ENCODE measurements at places on chromosomes 2 and 18. TPM values are rescaled to one million over a fixed set of nuclear protein-coding genes. Genes with fewer than 3 reads are reported as not detected.

DNA sequence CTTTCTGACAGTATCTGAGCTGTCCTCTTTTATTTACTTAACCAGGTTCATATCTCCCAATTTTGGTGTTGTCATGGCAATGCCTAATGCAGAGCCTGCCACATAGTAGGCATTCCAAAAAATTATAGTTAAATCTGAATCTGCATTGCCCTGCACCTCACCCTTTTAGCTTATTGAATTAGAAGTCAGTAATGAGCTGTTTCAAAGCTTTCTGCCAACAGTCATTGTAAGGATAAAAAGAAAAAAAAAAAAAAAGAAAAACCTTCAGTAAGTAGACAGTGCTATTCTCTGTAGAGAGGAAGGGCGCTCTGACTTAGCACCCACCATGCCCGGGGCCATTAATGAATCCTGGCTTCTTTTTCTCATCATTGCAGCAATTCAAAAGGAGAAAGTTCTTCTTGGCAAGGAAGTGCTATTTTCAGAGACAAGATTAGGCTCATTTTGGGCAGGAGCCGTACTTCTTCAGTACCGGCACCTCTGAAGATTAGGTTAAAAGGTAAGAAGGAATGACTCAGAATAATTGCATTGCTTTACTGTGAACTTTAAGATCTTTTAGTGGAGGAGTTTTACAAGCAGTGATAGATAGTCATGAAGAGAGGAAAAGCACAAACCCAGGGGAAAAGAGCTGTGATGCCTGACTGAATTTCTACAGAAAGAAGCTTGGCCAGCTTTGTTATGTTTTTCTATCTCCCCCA, 2041.2 kb upstream of the PIK3C3 start:
- no peaks in the 10 kb centered on the region for H3K4me1 ChIP-seq
- H3K27me3 ChIP-seq = peaks cover 12% of the 10 kb centered on the region
- no peak overlapping the region for H3K4me3 ChIP-seq
- no peak for DNase-seq

DNA sequence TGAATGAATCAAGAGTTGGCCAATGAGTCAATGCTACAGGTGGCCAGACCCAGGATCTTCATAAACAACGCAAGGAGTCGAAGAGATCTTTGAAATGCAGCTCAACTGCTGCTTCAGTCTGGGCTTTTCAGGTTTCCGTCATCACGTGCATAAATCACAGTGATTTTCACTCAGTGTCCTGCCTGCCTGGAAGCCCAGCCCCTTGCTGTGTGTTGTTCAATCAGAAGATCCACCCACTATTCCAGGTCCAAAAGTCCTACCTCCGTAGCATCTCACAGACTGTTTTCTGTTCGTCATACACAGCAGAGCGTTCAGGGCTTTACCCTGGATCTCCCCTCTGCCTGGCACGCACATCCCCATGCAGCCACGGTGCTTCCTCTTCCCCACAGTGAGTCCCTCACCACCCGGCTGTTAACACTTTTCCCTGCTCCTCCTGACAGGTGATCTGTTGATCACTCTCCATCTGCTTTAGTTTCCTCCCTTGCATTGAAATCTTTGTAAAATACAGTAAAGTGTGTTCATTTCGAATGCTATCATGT, 216.3 kb downstream of the MYT1L start:
- H3K27ac ChIP-seq = no peak overlapping the region
- no peak overlapping the region for H3K4me3 ChIP-seq
- H3K27me3 ChIP-seq = no peaks in the 10 kb centered on the region
- H3K4me1 ChIP-seq = no peaks in the 10 kb centered on the region

DNA sequence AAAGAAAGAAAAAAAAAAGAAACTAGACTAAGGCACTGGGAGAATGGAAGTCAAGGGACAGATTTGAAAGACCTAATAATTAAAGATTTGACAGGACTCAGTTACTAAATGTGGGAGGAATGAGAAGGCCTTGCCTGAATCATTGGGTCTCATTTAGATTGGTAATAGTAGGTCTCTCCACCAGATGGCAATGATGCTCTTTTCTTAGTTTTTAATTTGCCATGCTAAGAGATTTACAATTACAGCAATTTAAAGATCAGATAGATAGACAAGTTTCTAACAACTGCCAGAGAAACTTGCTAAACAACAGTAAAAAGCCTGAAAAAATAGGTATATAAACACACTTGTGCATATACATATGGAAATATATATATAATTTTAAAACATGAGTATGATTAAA, 153.0 kb downstream of the TMEM247 start:
- no peak overlapping the region for H3K4me3 ChIP-seq
- peak overlapping the region; percentile 13 for H3K27ac ChIP-seq
- peak; percentile 78 for DNase-seq
- no peaks in the 10 kb centered on the region for H3K36me3 ChIP-seq
- no peaks in the 10 kb centered on the region for H3K27me3 ChIP-seq

- H3K27ac ChIP-seq = no peak overlapping the region
- H3K36me3 ChIP-seq = no peaks in the 10 kb centered on the region
- H3K27me3 ChIP-seq = peaks cover 37% of the 10 kb centered on the region
- H3K4me1 ChIP-seq = no peaks in the 10 kb centered on the region
- H3K4me3 ChIP-seq = no peak overlapping the region
These were observed 14.2 kb downstream of the PLEK start for GRCh38 chr2:68379184-68379708.

DNA sequence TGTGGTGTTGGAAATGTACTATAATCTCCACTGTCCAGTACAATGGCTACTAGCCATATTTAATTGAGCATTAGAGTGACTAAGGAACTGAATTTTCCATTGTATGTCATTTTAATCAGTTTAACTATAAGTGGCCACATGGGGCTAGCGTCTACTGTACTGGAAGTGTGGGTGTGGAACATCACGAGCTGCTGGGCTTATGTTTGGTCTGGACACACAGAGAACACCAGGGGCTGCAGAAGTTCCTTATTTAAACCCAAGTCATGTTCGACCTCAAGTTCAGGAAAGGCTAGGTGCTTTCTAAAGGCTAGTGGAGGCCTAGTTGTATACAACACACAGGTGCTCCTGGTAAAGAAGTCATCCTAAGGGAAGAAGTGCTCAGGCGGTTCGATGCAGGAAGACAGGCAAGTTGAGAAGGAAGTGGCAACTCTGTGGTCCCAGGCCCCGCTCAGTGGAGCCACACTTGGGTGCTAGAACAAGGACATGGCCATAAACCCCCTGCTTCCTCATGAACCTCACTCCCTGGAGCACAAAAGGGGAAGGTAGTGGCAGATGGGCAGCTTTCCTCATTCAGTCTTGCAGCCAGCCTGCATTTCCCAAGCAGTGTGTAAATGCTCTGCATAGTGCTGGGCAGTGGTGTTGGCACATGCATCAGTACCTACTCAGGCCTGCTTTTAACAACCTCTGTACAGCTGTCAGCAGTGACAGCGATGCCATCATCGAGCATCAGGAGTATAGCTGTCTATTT, 13.3 kb downstream of the LGALSL start:
- no peak overlapping the region for H3K4me3 ChIP-seq
- H3K27ac ChIP-seq = no peak overlapping the region
- H3K4me1 ChIP-seq = peaks cover 12% of the 10 kb centered on the region

The COBLL1 gene
- 2.2 TPM for polyA plus RNA-seq

GRCh38 chr2:98387478-98387877, 41.2 kb downstream of the CNGA3 start:
- H3K4me3 ChIP-seq = no peak overlapping the region
- H3K27ac ChIP-seq = no peak overlapping the region
- DNase-seq = no peak
- H3K4me1 ChIP-seq = no peaks in the 10 kb centered on the region
- H3K27me3 ChIP-seq = no peaks in the 10 kb centered on the region

DNA sequence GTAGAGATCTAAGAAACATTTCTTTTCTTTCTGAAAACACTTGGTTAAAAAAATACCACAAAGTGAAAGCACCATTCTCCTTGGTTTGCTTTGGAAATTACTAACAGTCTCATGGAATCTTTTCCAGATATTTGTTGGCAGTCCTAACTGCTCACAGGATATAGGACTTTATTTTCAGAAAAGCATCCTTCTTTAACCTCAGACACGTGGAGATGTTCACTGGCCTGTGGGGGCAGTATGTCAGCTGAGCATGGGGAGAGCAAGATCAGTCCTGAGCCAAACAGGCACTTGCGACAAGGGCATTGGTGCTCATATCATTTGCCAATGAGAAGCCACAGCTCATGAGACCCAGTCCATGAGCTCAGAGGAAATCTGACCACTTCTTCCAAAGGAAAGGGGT, 371.9 kb downstream of the NBAS start:
- DNase-seq = peak; percentile 25
- peaks cover 15% of the 10 kb centered on the region for H3K36me3 ChIP-seq
- H3K4me3 ChIP-seq = no peak overlapping the region
- no peak overlapping the region for H3K27ac ChIP-seq
- no peaks in the 10 kb centered on the region for H3K4me1 ChIP-seq
- no peaks in the 10 kb centered on the region for H3K27me3 ChIP-seq

The IL36A gene
- not detected for polyA plus RNA-seq

GRCh38 chr18:25239581-25240419, 112.2 kb downstream of the ZNF521 start:
- H3K27me3 ChIP-seq = no peaks in the 10 kb centered on the region
- peaks cover 20% of the 10 kb centered on the region for H3K4me1 ChIP-seq
- H3K4me3 ChIP-seq = no peak overlapping the region
- no peak overlapping the region for H3K27ac ChIP-seq
- DNase-seq = no peak
- no peaks in the 10 kb centered on the region for H3K36me3 ChIP-seq

GRCh38 chr18:32029558-32029957, 10.9 kb downstream of the RNF125 start:
- H3K27ac ChIP-seq = no peak overlapping the region
- no peak for DNase-seq
- no peaks in the 10 kb centered on the region for H3K27me3 ChIP-seq
- no peaks in the 10 kb centered on the region for H3K4me1 ChIP-seq
- H3K36me3 ChIP-seq = no peaks in the 10 kb centered on the region

The FBXO48 gene
- polyA plus RNA-seq = 0.67 TPM

DNA sequence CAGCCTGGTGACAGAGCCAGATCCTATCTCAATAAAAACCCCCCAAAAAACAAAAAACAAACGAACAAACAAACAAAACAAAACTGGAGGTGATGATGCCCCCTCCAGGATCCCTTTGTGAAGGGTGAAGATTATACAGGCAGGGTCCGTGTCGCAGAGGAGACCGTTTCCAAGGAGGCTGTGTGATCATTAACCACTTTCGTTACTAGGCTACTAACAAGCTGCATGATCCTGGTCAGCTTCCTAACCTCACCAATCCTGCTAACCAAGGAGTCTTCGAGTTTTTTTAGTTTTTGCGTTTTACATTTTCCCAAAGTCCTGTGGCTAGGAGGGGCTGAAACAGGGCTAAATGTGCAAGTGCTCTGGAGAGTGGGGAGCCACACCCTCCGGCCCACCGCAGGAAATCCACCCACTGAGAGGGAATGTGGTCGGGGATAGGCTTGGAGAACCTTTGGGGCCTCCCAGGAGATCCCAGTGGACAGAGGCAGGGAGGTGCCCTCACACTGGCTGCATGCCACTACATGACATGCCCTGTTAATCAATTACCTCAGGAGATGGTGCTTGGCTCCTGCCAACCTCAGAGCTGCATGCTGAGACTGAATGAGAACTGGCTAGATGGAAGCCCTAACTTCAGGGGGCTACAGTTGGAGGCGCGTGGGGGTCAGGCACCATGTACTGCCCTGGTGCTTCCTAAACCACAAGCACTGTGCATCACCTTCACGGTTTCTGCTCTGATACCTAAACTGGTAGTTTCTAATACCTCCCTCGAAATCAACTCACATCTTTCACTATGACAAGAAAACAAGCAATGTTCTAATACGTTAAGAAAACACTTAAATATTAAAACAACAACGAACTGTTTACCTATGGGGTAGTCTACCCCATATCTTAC, 67.5 kb upstream of the RGPD5 start:
- no peak overlapping the region for H3K4me3 ChIP-seq
- H3K27me3 ChIP-seq = no peaks in the 10 kb centered on the region
- H3K27ac ChIP-seq = no peak overlapping the region
- no peak for DNase-seq
- peaks cover 7% of the 10 kb centered on the region for H3K4me1 ChIP-seq

The IL1F10 gene
- polyA plus RNA-seq = not detected

All from GM23248 (cell line).